ENCODE measurements at places on chromosomes 6 and 20.

GRCh38 chr6:131258010-131258652 is 122.9 kb downstream of the AKAP7 start:
- no peak for DNase-seq

DNA sequence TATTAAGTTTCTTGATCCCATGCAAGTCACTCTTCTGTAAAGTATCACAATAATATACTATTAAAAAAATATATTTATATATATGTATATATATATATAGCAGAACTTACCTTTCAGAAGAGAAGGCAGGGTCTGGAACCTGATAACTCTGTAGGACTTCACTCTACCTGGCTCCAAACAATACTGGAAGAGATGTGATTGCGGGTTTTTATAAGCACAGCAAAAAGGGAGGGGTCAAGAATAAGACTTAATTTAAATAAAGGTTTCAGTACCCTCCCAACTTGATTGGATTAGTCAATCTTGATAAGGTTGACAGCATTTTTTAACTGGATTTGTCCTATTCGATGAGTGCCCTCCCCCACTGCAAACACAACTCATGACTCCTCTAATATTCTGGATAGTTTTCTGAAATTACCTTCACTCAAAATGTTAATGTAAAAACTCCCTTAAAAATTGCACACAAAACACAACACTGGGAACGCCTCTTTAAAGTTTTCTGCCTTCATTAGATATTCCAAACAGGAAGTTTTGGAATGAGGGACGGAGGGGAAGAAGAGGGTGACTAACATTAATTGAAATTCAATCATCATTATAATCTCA is 4.0 kb upstream of the ZNF217 start:
- DNase-seq: no peak

- DNase-seq: no peak
Measured at GRCh38 chr6:24902782-24903181, 33.0 kb downstream of the RIPOR2 start.

DNA sequence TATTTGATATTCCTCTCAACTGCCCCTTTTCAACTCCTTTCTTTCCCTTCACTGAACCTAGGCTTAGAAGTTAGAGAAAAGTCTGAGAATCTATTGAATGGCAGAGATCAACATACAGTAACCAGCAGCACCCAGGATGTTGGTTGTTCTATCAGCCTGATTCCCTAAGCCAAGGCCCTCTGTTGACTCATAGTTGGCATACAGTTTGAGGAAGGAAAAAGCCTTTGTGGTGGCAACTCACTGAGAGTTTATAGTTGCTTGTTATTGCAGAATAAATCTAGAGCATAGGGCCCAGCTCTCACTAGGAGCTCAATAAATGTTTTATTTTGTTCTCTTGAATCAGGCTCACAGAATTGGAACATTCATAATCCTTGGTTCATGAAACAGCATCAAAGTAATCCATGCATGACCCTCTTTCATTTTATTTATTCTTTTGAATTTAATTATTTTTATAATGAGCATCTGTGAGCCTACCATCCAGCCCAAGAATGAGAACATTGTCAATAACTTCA is 119.1 kb upstream of the ADGRF1 start:
- no peak for DNase-seq

DNA sequence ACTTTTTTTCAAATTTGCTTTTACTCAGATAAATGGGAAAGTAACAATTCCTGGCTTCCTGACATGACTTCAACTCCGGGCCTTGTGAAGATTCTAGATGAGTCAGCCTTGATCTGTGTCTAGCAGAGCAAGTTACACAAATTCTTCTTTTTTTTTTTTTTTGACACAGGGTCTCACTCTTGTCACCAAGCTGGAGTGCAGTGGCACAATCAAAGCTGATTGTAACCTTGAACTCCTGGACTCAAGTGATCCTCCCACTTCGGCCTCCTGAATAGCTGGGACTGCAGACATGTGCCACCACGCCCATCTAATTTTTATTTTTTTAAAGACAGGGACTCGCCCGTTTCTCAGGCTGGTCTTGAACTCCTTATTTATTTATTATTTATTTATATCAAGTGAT is 7.3 kb upstream of the ARHGAP18 start:
- no peak for DNase-seq

GRCh38 chr6:70051197-70052124 is 185.1 kb downstream of the COL19A1 start:
- DNase-seq: no peak

GRCh38 chr20:22515264-22515663 is 69.1 kb downstream of the FOXA2 start:
- no peak for DNase-seq

DNA sequence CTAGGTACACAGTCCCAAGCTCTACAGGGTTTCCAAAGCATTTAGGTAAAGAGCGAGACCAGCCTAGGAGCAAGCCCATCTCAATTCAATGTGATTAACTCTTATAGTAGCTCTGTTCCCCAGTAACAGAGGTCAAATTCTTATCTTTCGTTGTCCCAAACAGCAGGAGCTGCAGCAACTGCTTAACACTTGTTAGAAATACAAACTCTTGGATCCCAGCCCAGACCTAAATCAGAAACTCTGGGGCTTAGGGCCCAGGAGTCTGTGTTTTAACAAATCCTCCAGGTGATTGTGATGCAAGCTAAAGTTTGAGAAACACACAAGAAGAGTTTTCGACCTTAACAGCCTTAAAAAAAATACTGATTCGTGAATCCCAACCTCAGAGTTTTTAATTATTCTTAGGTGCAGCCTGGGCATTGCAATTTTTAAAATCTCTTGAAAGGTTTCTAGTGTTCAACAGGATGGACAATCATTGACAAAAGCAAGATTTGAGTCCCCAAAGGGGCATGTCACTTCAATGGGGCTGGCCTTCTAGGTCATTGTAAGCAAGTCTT is 127.4 kb upstream of the HCRTR2 start:
- no peak for DNase-seq

GRCh38 chr6:77383026-77383425 is 80.3 kb downstream of the HTR1B start:
- no peak for DNase-seq

DNA sequence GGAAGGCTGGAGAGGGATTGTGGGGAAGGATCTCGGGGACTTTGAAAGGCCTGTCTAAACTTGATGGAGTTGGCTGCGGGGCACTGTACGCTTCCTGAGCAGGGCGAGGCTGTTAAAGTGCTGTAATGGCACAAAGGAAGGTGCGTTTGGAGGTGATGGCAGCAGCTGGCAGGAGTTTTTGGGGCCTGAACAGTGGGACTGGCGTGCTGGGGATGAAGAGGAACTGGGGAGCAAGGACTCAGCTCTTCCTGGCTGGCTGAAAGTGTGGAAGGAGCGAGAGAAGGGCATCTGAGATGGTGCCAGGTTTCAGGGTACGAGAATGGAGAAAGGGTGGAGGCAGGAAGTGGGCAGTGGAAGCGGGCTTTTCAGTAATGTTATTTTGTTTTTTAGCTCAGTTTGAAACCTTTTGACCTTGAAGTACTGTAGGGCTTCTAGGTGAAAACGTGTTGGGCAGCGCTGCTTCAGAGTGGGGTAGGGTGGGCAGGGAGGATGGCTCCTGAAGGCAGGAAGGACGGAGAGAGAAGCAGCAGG is 8.0 kb downstream of the TMEM181 start:
- no peak for DNase-seq

GRCh38 chr20:53760025-53760441 is 166.4 kb upstream of the ZNF217 start:
- no peak for DNase-seq

DNA sequence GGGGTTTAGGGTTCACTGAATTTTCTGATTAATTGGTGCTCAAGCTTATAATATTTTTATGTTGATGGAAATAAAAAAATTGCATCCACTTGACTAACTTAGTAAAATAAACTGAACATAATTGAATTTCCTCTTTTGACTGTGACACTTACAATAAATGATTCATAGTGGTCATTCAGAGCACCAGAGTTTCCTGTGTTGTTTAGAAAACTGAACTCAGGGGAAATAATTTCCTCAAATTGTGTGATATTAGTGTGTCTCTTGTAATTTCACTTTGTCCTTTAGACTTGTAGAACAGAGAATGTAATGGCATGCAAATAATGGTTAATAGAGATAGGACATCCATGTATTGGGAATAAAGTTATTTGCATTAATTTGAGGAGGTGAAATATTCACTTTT is 319.7 kb upstream of the MAN1A1 start:
- DNase-seq: no peak

- DNase-seq: no peak
Measured at GRCh38 chr6:111583986-111584385, 21.7 kb downstream of the TRAF3IP2 start.

- no peak for DNase-seq
Measured at GRCh38 chr20:3645309-3646066, 17.7 kb downstream of the GFRA4 start.

GRCh38 chr6:23176471-23176870 is 607.1 kb downstream of the HDGFL1 start:
- DNase-seq: no peak

DNA sequence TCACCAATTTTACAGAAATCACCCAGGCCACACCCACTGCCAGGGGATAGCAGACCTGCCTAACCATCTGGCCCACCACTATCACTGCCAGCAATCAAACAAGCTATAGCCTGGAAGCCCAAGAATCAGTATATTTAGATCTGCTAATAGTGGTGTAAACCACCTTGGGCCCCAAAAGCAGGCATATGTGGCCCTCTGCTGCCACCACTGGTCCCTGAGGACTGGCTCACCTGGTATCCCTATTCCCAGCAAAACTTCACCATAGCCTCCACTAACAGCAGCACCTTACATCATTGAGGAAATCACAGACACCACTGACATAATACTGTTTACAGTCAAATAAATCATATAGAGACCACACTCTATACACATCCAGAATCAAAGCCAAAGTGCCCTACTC is 880.4 kb upstream of the MAN1A1 start:
- no peak for DNase-seq

GRCh38 chr6:112247275-112247674 is 7.1 kb downstream of the LAMA4 start:
- DNase-seq: no peak
